ENCODE measurements at places on chromosomes 5 and 9.

DNA sequence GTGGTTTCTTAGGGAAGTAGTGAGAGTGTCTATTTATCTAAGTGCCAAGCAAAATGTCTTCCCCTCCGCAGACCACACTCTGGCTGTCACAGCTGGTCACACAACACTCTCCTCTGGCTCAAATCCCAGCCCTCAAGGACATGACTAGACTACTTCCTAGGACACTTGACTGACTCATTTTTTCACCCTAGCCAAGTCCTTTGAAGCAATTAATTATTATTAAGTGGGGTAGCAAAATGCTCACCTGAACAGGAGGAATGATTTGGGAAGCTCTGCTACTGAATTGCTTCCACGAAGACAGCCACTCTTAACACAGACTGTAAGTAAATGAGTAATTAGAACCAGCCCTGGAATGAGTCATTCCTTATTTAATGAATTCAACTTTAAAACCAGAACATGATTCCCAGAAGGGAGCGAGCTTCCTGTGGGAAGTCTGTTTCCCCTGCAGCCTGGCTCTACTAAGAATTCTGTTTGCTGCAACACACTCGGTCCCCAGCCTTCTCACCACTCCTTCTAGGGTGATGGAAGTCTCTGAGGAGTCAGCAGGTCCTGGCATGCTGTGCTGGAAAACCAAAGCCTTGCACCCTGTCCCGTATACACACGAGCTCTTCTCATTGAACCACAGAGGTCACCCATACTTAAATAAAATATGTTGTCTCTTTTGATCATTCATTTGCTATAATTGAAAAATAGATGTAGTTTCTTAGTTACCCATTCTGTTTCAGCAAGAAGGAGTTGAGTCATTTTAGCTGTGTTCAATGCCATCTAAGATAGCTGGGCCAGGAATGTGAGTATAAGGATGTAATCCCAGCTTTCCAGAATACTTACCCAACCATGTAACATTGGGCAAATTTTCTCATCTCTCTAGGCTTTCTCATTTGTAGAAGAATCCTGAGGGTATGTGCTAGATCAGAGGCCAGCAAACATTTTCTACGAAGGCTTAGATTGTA lies 218.6 kb upstream of the RASEF start:
- no peak for DNase-seq

DNA sequence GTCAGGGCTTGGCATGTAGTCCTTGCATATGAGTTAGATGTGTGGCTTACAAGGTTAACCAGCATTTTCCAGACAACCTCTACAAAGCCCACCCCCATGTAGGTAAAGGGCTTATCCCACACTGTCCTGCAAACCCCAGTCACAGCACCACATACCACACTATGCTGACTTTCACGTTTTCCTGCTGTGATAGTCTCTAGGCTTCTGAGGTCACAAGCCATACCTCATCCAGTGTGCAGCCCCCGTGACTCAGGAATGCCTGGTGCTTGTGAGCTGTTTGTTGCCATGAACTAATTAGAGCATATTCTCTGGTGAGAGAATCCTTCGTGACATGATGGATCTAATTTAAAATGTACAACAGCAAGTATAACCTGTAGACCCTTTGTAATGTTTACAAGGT lies 50.8 kb downstream of the ERAP1 start:
- DNase-seq, result no peak

DNA sequence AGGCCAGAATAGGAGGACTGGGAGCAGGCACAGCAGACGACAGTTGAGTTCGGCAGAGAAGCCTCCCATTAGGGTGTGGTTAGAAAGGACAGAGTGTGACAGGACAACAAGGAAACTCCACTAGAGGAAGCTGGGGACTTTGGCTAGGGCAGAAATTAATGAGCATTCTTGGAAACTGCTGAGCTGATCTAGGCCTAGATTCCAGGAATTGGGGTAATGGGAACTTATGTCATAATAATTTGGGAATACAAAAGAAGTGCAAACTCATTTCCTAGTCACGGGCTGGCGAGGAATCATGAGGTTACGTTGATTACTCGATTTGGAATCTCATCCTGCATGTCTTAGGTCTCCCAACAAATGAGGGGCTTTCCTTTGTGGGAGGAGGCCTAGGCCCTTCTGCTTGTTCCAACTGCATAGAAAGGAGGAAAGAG lies 144.6 kb upstream of the RPS23 start:
- no peak for DNase-seq

GRCh38 chr5:54689411-54690251 lies 172.1 kb downstream of the SNX18 start:
- no peak for DNase-seq

GRCh38 chr5:132225165-132226032 lies 2.3 kb downstream of the P4HA2 start:
- no peak for DNase-seq

GRCh38 chr5:16791036-16791705 lies 144.9 kb downstream of the MYO10 start:
- peak; percentile 55 for DNase-seq

DNA sequence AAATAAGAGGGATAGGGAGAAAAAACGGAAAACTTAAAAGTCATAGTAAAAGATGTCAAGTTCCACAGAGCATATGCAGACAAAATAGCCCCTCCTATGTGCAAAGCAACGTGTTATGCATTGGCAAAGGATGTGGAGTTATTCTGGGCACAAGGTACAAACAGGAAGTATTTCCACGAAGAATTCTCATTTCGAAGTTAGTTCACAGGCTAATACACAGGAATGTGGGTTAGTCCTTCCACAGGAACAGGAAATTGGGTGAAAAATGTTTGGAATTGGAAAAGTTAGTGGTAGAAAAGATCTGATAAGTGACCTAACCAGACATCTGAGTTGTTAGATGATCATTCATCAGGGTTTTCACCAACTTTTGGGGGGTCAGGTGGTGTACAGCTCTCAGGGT lies 326.6 kb downstream of the EBF1 start:
- DNase-seq, result no peak

DNA sequence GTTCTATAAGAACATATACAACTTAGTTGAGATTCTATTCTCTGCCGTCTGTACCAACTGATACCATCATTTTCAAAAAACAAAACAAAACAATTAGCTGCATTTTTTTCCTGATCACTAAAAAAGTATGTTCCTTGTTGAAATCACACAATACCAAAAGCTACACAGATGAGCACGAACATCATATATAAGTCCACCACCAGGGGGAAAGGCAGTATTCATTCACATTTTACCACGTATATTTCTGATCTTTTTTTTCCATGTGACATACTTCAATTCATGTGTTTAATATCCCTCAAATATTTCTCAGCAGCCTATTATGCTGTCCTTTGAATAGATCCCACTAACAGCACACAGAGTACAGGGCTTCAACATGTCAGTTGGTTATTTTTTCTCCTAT lies 40.6 kb downstream of the IRX2 start:
- no peak for DNase-seq

GRCh38 chr5:177610770-177611445 lies 11.0 kb downstream of the B4GALT7 start:
- no peak for DNase-seq

DNA sequence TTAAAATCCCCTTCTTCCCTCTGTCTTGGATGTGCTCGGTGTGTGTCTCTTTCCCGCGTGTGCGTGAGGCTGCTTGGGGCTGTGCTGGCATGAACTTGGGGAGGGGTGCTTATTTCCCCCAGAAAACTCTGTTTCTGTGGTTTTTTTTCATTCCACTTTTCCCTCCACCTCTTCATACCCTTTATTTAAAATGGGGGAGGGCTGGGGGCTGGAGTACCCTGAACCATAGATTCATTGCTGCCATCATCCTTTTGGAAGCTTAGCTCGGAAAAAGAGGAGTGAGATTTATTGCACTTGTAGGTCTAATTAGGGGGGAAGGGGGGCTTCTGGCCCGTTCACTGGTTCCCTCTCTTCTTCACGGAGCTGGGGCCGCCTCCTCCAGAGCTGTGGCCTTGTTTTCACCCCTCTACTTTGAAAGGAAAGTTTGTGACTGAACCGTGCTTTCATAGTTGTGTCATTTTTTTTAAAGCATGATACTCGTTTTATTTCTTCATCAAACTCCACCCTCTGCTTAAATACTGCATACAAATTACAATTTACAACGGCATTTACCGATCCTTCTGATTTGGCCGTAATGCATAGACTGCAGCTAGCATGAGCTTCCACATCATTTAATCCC lies 2.9 kb downstream of the NR2F1 start:
- no peak for DNase-seq

DNA sequence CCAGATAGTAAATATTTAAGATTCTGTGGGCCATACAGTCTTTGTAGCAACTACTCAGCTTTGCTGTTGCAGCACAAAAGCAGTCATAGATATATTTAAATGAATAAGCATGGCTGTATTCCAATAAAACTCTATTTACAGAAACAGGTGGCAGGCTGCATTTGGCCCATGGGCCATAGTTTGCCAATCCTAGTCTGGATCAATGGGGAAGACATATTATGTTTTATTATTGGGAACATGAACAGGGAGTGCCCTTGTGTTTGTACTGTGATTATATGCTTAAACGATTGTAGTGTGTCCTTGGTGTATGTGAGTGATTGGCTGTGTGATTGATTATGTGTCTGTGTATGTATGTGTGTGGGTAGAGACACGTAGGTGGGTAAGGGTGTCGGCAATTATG lies 12.0 kb upstream of the CCL27 start:
- DNase-seq, result no peak

DNA sequence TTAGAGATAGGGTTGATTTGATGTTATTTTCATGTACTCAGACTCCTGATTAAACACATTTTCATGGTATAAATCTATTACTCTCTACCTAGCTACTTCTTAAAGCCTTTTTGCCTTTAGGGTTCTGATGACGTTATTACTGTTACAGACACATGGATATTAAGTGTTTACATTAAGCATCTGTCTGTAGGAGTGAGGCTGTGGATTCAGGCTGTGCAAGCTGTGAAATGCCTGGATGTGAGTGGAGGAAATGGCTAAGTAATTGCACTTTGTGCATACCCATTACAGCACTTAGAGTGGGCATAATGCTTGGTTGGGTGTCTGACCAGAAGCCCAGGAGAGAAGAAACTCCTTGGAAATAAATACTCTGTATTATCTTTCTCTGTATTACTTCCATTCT lies 186.8 kb downstream of the SNX18 start:
- no peak for DNase-seq

DNA sequence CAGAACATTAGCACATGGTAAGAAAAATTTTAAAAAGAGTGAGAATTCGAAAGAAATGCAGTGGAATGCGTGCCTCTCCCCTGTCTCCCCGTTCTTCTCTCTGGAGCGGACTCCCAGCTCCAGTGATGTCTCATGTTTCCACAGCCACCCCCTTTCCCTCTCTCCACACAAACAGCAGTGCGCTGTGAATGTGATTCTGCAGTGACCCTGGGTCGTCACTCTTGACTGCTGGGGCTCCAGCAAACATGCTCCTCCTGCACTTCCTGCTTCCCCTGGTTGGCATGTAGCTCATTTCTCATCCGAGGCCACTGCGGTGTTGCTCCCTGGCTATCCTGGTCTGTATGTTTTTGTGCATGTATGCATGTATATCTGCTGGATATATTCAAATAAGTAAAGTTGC lies 13.3 kb downstream of the PHF2 start:
- no peak for DNase-seq

DNA sequence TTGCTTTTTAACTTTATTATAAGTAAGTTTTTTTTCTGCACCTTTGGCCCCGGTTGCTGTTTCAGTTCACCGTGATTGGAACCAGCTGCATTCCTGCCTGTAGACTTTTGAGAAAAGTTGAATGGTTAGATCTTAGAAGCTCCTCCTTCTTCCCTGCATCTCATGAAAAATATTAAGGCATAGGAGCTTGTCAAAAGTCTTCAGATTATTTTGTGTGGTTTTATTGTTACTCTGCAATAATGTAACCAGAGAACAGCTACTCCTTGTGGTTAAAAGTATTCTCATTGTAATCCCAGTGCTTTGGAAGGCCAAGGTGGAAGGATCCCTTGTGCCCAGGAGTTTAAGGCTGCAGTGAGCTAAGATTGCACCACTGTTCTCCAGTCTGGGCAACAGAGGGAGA lies 3.3 kb upstream of the SLC2A8 start:
- DNase-seq, result no peak

DNA sequence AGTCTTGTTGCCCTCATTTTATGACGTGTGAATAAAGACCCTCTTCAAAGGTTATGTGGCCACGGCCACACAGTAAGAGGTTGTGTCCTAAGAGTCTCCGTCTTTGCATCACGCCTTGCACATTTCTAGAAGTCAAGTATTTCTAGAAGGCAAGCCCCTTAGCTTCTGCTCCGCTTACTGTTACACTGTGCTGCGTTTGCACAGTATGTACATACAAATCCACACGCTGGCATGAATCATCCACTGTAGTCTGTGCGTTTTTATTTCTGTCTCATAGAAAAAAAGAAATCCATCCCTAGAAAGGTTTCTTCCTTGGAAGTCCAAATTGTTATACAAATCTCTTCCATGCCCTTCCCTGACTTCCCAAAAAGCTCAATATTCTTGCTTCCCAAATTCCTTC lies 21.4 kb upstream of the ICE1 start:
- no peak for DNase-seq

- DNase-seq, result peak; percentile 76
These were observed 1.3 kb downstream of the GADD45G start for GRCh38 chr9:89606049-89606623.

DNA sequence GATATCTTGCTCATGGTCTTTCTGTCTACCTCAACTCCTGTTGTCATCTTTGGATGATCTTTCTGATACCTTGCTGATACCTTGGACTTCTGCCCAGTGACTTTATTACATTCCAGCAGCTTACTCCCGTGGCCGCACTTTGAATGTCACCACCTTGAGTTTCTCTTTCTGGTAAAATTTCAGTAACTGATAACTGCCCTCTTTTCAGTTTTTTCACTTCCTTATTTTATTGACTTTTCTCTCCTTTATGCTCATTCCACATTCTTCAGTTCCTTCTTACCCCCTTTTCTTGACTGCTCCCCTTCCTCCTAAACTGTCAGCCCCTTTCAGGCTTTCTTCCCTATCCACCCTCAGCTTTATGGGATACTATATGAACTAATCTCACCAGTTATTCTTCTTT lies 7.0 kb upstream of the FBXO4 start:
- DNase-seq, result no peak

DNA sequence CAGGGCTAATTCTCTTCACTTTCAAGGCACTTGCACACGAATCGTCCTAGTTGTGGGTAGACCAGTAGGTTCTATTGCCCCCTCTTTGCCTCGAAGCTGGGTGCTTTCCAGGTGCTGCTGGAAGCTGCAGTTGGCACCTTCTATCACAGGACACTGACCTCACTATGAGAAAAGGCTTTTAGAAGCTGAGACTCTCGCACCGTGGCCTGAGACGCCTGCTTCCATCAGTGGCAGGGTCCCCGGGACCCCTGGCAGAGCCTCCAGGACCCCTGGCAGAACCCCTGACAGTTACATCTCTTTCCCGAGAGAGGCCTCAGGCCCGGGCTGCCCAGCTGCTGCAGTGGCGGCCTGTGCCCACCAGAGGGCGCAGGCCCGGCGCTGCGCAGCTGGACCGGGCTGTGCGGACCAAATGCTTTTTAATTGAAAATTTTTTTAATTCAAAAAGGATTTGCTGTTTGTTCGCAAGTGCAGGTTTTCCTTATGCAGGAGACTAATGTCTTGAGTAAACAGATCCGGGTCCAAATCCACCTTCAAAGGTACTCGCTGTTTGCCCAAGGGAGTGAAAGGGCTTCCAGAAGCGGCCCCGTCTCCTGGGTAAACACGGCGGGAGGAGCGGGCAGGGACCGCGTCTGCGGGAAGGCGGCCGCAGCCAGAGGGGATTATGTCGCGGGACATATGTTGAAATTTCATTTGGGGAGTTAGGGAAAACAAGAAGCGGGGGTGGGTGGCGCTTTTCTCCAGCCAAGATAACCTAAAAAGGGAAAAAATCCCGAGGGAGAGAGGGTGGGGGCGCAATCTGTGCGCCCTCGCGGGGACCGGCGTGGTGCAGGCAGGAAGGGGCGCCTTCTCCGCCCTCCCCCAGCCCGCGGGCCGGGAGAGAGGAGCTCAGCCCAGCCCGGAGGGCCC lies 114.5 kb upstream of the LMX1B start:
- peak; percentile 37 for DNase-seq

All from CD14-positive monocyte (primary cell).